ENCODE measurements at places on chromosomes 3 and 15.

- no peak for DNase-seq
Observed at GRCh38 chr3:127203024-127203423, 10.1 kb downstream of the PRR23E start.

DNA sequence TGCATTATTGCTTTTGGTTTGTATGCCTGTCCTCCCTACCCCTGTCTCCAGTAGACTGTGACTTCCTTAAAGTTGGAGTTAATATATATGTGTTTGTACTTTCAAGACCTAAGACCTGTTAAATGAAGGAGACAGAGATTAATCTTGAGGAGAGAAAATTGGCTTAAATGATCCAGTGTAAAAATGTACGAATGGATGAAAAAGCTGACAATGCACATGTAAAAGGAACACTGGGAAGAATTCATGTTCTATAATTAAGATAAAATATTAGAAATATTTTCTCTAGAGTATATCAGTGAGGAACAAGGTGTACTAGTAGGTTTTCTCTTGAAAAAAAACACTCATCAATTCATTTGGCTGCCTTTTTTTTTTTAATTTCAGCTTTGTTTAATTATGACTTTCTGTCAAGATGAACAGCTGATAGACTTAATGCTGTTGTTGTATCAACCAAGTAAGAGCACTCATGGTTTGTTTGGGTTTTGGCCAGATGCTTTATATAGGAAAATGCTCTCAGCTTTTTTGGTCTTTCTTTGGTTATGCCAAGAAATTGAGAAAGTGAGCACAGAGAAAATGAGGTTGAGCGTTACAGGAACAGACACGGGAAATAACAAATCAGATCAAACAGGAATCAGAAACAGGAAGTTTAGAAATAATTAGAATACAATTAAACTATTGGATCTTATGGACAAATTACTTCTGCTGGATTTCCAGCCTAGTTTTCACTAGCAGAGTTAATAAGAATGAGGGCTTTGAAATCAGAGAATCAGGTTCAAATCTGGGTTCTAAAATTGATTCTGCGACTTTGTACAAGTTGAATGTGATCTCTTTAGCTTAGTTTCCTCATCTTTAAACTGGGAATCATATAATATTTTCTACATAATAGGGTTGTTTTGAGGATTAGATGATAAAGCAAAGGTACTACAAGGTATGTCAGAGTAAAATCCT lies 38.3 kb upstream of the AADAC start:
- DNase-seq, result no peak

GRCh38 chr3:158649791-158650190 lies 5.5 kb downstream of the GFM1 start:
- no peak for DNase-seq

- no peak for DNase-seq
Observed at GRCh38 chr15:38882221-38882620, 317.6 kb upstream of the RASGRP1 start.

GRCh38 chr15:77019521-77020331 lies 24.8 kb downstream of the PSTPIP1 start:
- no peak for DNase-seq

DNA sequence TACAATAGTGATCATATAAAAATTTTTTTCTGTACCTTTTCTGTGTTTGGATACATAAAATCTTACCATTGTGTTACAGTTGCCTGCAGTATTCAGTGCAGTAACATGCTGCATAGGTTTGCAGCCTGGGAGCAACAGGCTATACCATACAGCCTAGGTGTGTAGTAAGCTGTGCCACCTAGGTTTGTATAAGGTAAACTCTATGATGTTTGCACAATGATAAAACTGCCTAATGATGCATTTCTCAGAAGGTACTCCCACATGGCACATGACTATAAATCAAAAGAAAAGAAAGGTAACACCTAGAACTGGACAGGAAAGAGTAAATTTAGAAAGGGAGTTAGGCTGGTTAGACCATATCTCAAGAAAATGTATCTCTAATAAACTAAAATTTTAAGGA lies 293.5 kb downstream of the ULK4 start:
- no peak for DNase-seq

DNA sequence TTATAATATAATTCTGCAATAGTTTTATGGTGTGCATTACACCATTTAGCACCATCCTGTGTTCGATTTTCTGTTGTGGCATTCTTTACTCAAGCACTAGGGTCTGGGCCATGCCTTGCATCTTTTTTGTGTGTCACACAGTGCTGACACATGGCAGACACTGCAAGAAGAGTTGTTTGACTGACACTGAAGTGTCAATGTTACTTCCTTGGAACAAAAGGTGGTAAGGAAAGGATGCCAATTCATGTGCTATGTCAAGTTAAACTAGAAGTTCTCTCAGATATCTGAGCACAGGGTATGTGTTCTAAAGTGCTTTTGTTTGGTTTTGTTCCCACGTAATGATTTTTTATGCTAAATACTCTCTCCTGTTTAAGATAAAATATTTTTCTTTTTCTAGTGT lies 102.5 kb upstream of the UNC13C start:
- DNase-seq, result no peak

- DNase-seq, result no peak
Observed at GRCh38 chr3:34382859-34383258, 584.4 kb downstream of the PDCD6IP start.

DNA sequence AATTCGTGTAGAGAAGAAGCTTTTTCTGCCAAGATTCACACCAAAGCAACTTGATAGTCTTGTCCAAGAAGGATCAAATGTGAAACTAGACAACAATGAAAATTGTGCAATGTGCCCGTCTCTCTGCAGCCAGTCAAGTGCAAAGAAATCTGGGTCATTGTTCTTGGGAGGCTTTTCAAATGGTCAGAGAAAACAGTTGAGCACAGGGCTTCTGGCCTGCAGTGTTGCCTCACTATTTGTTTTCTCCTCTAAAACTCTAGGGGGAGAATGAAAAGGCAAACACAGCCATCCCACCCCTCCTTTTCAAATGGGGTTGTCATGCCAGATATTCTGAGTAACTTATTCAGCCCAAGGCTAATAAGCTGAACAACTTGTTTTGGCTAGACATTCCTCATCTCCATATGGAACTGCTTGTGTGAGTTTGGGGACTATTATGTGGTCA lies 417.6 kb upstream of the CDIN1 start:
- no peak for DNase-seq

DNA sequence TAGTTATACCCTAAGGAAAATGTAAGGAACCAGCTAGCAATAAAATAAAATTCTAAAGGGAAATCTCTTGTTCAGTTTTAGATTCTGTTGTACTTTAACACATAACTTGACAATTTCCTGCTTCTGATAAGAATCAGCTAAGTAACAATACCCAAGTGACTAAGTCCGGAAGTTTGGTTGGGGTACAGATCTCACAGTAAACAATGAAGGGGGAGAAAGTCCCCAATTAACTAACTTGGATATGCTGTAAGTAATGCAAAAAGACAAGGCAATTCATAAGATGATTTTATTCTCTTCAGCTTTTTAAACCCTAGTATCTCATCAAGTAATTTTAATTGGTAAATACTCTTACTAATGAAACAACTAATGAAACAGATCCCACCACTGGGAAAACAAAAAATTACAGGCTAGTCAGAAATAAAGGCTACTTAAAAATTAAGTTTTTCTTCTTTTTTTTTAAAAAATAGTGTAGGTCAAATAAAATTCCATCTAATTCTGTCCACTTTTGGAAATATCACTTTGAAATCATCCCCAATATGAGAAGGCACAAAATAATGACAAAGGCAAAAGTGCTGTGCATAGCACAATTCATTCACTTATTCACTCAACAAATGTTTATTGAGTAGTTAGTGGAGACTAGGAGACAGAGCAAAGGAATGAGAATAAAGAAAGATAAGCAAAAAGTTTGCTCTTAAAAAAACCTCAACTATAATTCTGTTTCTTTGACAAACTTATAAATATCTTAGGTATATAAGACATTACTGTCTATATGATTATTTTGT lies 37.8 kb upstream of the IL20RB start:
- no peak for DNase-seq

DNA sequence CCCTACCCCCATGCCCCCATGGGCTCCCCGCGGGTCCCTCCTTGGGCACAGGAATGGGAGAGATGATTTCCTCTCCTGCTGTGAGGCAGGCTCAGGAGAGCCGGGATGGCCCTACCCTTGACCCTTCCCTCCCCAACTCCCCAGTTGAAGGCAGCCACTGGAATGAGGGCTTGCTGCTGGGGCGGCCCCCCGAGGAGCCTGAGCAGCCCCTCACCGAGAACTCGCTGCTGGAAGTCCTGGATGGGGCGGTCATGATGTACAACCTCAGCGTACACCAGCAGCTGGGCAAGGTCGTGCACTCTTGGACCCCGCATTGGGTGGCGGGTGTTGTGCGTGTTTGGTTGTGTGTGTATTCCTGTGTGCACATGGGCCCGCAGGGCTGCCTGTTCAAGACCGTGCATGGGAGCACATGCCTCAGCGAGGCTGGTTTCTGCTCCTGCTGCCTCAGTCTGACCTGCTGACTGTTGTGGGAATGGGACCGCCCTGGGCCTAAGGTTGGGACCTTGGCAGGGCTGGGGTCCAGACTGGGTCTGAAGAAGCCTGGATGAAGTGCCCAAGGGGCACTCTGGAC lies 14.0 kb downstream of the AMIGO3 start:
- DNase-seq, result no peak

DNA sequence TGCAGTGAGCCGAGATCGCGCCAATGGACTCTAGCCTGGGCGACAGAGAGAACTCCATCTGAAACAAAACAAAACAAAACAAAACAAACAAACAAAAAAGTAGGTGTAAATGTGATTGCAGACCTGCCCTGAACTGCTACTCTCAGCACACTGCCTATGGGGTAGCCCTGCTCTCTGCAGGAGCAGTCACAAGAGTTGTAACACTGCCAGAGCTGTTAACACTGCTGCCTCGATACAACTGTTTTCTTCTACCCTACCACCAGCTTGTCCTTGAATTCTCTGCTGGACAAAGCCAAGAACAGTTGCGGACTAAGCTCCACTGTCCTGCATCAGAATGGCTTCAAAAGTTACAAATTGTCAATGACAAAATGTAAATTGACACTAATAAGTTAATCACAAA lies 89.3 kb downstream of the ALCAM start:
- no peak for DNase-seq

DNA sequence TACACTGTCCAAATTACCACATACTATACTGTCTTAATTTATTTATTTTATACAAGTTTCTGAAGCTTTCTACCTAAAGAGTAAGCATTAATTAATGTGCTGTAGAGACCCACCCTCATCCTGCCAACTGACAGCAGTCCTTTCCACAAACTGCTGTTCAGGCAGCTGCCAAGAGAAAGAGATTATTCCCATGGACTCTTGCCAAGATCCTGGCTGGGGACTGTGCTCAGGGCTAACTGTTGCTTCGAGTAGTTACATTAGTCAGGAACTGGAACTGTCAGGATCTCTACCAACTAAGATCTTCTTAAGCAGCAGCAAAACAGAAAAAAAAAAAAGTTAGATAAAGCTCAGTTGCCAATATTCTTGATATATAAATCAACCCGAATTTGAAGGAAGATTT lies 398.8 kb downstream of the MECOM start:
- no peak for DNase-seq

- no peak for DNase-seq
Observed at GRCh38 chr3:180973543-180973942, 16.0 kb downstream of the DNAJC19 start.

- no peak for DNase-seq
Observed at GRCh38 chr3:55826731-55827496, 339.8 kb upstream of the WNT5A start.

DNA sequence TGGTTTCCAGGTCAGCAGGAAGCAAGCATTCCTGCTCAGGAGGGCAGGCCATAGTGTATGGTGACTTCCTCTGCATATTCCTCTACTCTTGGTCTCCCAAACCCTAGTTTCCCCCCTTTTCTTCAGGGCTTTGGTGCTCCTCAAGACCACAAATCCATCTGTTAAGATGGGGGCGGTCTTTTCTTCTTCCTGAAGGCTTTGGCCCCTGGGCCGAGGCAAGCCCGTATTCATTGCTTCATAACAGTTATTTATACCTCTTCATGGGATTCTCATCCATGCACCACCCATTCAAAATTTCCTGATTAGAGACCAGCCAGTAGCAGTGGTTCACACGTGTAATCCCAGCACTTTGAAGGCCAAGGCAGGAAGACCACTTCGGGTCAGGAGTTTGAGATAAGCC lies 62.1 kb upstream of the IL12A start:
- DNase-seq, result no peak

DNA sequence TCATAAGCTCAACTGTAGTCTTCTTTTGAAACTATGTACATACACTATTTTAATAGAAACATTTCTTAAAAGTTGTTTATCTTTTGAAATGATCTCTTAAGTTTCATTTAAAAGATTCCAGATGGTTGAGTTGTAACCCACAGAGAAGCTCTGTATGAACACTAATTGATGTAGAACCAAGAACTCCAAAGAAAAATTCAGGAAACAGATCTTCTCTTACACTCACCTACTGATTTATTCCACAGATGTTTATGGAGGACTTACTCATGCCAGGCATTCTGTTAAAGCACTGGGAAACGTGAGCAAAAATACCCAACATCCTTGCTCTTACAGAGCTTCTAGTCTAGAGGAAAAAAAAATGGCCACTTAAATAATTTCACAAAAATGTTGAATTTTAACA lies 551.1 kb downstream of the NAALADL2 start:
- DNase-seq, result no peak

- DNase-seq, result no peak
Observed at GRCh38 chr3:51955893-51956770, 951 bp downstream of the GPR62 start.

- DNase-seq, result no peak
Observed at GRCh38 chr3:194046995-194047645, 88.8 kb upstream of the HES1 start.

DNA sequence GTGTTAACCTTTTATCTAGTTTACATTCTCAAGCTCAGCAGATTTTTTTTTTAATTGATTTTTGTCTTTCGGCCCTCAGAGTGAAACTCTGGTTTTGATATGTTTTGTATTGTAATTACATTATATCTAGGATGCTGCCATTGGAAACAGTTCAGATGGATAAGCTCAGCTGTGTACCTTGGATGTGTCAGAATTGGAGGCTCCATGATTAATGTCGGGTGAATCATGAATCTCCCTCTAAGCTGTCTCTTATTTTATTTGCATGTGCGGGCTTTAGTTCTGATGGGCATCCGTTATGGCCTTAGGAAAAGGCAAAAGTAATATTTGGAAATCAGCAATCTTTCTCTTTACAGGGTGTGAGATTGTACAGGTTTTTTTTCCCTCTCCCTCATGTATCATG lies 4.2 kb downstream of the PTPRG start:
- DNase-seq, result no peak

GRCh38 chr15:43789409-43789808 lies 2.7 kb upstream of the SERF2 start:
- DNase-seq, result no peak

- no peak for DNase-seq
Observed at GRCh38 chr3:15923640-15924405, 126.0 kb upstream of the ANKRD28 start.

DNA sequence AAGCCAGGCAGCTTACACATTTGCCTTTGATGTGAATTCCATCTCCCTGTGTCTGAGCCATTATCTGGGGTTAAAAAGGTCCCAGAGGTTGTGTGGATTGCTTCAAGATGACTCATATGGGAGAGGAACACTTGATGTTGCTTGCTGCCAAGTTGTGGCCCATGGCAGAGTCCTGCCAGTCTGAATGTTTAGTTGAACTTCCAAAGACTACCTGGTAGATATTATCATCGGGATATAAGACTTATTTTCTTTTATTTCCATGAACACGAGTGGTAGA lies 85.6 kb downstream of the TJP1 start:
- no peak for DNase-seq

GRCh38 chr3:67044295-67044694 lies 46.2 kb downstream of the KBTBD8 start:
- DNase-seq, result no peak

GRCh38 chr15:101558221-101558941 lies 68.9 kb upstream of the PCSK6 start:
- no peak for DNase-seq

- no peak for DNase-seq
Observed at GRCh38 chr3:128289534-128289933, 136.3 kb downstream of the EEFSEC start.

Data from stimulated activated CD8-positive, alpha-beta memory T cell treated with anti-CD3 and anti-CD28 coated beads, Interleukin-7, amount 100 ng/mL, for 1 hour (primary cell).